H9 (cell line): ENCODE measurements at places on chromosomes 16 and 17. TPM values are rescaled to one million over a fixed set of nuclear protein-coding genes. Genes with fewer than 3 reads are reported as not detected.

The MAP1LC3B gene
- 47.1 and 52.2 TPM in 2 replicates for total RNA-seq

The CFAP52 gene
- not detected in 2 replicates for total RNA-seq

The MT1E gene
- 25.9 and 34.4 TPM in 2 replicates for total RNA-seq

The NTHL1 gene
- 52.0 and 54.0 TPM in 2 replicates for total RNA-seq

The GPR142 gene
- total RNA-seq: 0.33 TPM in 1 of 2 replicates, not detected in the other

The HSD3B7 gene
- total RNA-seq: 5.5 and 7.5 TPM in 2 replicates

The PLA2G10 gene
- total RNA-seq: 1.0 and 2.2 TPM in 2 replicates

The ODAD4 gene
- 1.3 and 2.1 TPM in 2 replicates for total RNA-seq

The SDR42E2 gene
- 0.09 TPM in 1 of 2 replicates, not detected in the other for total RNA-seq

The ZC3H7A gene
- total RNA-seq: 43.1 and 43.5 TPM in 2 replicates

The KIF18B gene
- 51.8 and 52.6 TPM in 2 replicates for total RNA-seq

The KRTAP16-1 gene
- total RNA-seq: not detected in 2 replicates

The OTOP2 gene
- 0.11 TPM in 1 of 2 replicates, not detected in the other for total RNA-seq

The ZPBP2 gene
- not detected in 2 replicates for total RNA-seq

The KRT20 gene
- not detected in 2 replicates for total RNA-seq

The KLHL36 gene
- total RNA-seq: 32.2 and 36.7 TPM in 2 replicates

The STH gene
- total RNA-seq: not detected in 2 replicates

The MYH11 gene
- 0.42 and 0.88 TPM in 2 replicates for total RNA-seq

The TBC1D3C gene
- total RNA-seq: not detected in 2 replicates

The TTYH2 gene
- total RNA-seq: 1.6 and 3.2 TPM in 2 replicates

The TOP2A gene
- total RNA-seq: 230 TPM in 2 replicates

The KRTAP1-3 gene
- not detected in 2 replicates for total RNA-seq

The ESRP2 gene
- 59.3 and 59.5 TPM in 2 replicates for total RNA-seq

The PYY gene
- 1.7 and 2.0 TPM in 2 replicates for total RNA-seq

The TMEM98 gene
- 78.4 and 79.8 TPM in 2 replicates for total RNA-seq

The SOST gene
- not detected in 2 replicates for total RNA-seq

The ZC3H18 gene
- 69.7 and 78.2 TPM in 2 replicates for total RNA-seq

The CES3 gene
- 3.4 and 3.7 TPM in 2 replicates for total RNA-seq

The CCL8 gene
- not detected in 2 replicates for total RNA-seq

The KRT13 gene
- total RNA-seq: not detected in 2 replicates

The ITGAX gene
- 0.15 and 0.28 TPM in 2 replicates for total RNA-seq

The CTNS gene
- 12.4 and 12.8 TPM in 2 replicates for total RNA-seq

The CDH11 gene
- 4.9 and 5.4 TPM in 2 replicates for total RNA-seq

The TSNAXIP1 gene
- total RNA-seq: 1.1 and 1.3 TPM in 2 replicates

The FBXO39 gene
- total RNA-seq: not detected in 2 replicates

The DNAH3 gene
- total RNA-seq: 0.22 and 0.24 TPM in 2 replicates

The NPIPA8 gene
- total RNA-seq: 0.48 and 0.72 TPM in 2 replicates

The ATP2A1 gene
- total RNA-seq: 3.9 and 4.6 TPM in 2 replicates

The KRT39 gene
- not detected in 2 replicates for total RNA-seq

The CIBAR2 gene
- total RNA-seq: not detected in 2 replicates

The HOXB5 gene
- not detected in 2 replicates for total RNA-seq

The HAP1 gene
- 2.2 and 2.5 TPM in 2 replicates for total RNA-seq
